ENCODE measurements at places on chromosomes 3 and 15. TPM values are rescaled to one million over a fixed set of nuclear protein-coding genes. Genes with fewer than 3 reads are reported as not detected.

Gene HHLA2
- not detected for total RNA-seq

Gene SV2B
- not detected for total RNA-seq

Gene MRPL46
- total RNA-seq, result 27.9 TPM

Gene GRM7
- not detected for total RNA-seq

Gene FANCD2OS
- total RNA-seq, result not detected

Gene ADAMTS9
- 22.6 TPM for total RNA-seq

Gene CTXND1
- total RNA-seq, result not detected

All from endothelial cell of umbilical vein (primary cell).